ENCODE measurements at places on chromosomes 6 and 20.

DNA sequence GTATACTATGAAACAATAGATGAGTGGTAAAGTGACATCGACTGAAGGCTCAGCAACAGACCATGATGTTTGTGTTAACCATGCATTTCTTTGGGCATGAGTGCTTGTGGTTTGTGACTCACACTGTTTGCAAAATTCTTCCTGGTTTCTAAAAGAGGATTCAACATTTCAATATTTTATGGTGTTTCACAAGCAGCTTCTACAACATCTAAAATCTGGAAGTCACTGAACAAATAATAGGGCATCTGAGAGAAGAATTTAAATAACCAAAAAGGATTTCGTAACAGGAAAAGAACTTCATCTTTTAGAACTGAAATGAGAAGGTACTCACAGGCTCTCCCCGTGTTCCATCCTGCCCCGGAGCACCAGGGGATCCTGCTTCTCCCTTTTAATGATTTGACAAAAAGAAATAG lies 146.2 kb downstream of the COL21A1 start:
- DNase-seq: peak; percentile 4

DNA sequence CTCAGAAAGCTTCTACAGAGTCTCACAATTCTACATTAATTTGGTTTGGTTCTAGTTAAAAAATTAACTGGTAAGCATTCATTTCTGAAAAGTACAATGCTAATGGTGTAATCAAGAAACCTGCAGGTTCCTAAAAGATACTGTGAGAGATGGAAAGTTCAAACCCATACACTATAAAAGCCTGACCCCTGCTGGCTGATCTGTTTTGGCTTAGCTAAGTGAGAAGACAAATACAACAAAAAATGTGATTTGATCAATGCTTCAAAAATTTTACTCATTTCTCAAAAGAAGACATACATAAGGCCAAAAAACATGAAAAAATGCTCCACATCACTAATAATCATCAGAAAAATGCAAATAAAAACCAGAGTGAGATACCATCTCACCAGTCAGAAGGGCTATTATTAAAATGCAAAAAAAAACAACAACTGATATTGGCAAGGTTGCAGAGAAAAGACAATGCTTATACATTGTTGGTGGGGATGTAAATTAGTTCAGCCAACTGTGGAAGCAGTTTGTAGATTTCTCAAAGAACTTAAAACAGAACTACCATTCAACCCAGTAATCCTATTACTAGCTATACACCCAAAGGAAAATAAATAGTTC lies 102.8 kb downstream of the MOXD1 start:
- no peak for DNase-seq

GRCh38 chr20:33645396-33645795 lies 16.7 kb upstream of the C20orf144 start:
- no peak for DNase-seq

DNA sequence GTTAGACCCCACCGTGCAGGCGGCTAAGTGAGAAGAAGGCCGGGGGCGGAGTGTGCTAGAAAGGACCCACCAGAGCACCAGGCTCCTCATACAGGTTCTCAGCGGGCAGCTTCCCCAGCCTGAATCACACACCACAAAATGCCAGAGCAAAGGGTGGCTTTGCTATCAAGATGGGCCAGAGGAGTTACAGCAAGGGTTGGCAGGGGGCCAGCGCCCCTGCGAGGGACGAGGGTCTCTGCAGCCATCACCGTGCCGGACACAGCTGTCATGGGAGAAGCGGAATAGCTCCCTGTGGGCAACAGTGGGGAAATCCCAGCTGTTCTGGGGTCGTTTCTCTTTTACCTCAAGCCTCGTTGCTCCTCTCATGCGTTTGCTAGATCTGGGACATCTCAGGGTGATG lies 206.3 kb downstream of the SMOC2 start:
- DNase-seq: no peak

- no peak for DNase-seq
Measured at GRCh38 chr20:2602046-2602735, 50.2 kb upstream of the NOP56 start.

GRCh38 chr6:152509916-152510315 lies 127.2 kb downstream of the SYNE1 start:
- DNase-seq: no peak

DNA sequence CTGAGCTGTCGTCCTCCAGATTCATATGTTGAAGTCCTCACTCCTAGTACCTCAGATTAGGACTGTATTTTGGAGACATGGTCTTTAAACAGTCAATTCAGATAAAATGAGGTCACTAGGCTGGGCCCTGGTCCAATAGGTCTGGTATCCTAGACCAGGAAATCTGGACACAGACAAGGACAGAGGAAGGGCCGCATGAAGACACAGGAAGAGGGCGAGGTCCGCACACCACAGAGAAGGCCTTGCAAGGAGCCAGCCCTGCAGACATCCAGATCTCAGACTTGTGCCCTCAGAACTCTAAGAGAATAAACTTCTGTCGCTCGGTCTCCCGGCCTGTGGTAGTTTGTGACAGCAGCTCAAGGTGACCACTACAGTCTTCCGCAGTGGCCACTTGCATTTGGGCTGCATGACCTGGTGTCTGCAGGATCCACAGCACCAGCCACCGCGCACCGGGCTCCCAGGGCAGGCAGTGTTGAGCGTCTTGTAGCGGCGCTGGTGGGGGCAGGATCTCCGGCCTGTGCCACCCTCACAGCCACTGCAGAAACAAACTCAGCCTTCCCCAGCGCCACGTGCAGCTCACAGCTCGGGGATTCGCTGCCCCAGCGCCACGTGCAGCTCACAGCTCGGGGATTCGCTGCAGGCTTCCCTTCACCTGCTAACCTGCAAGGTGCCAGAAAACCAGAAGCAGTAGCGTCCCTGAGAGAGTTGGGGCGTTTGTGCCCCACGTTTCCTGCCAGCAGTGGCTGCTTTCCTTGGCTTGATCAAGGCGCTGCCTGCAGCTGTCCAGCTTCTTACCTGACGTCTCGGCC lies 6.0 kb upstream of the RBM38 start:
- no peak for DNase-seq

DNA sequence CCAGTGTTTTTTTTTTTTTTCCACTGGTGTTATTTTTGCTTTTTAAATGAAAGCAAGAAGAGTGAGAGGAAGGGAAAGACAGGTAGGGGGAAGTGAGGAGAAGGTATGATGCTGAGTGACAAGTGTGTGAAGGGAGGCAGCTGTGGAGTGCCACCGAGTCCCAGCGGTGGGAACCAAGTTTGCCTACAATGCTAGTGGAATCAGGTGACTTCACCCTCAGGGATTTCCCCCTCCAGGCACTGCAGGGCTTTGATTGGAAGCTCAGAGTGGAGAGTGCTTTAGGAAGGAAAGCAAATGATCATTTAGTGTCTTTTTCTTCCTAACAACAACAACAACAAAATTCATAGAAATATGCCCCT lies 120.5 kb upstream of the ENPP5 start:
- DNase-seq: no peak

- no peak for DNase-seq
Measured at GRCh38 chr20:6339176-6339575, 216.3 kb upstream of the FERMT1 start.

GRCh38 chr6:41582540-41582939 lies 36.4 kb downstream of the FOXP4 start:
- no peak for DNase-seq

GRCh38 chr6:134169871-134170486 lies 117.6 kb upstream of the SLC2A12 start:
- DNase-seq: no peak

- DNase-seq: no peak
Measured at GRCh38 chr6:116016846-116017545, 43.7 kb downstream of the FRK start.

- no peak for DNase-seq
Measured at GRCh38 chr20:3648951-3649350, 14.2 kb downstream of the GFRA4 start.

DNA sequence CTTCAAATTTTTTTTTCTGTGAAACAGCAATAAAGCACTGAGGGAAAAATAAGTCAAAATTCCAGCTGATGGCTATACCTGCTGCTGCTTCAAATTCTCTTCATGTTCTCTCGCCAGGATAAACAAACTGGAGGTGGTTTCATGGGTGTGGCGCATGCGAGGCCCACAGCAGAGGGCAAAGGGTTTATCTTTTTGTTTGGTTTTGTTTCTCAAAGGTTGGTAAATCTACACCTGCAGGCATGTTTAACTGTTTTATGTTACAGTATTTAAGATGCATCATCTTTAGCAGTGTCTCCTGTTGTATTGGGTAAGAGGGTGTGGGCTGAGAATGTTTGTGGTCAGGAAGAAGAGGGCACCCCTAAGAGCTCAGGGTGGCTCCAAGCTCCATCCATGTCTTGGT lies 342.2 kb downstream of the CDH26 start:
- no peak for DNase-seq

- DNase-seq: no peak
Measured at GRCh38 chr6:3769610-3770009, 18.1 kb upstream of the PXDC1 start.

- DNase-seq: no peak
Measured at GRCh38 chr6:156790711-156791319, 13.6 kb downstream of the ARID1B start.

GRCh38 chr20:4045741-4046140 lies 30.4 kb upstream of the RNF24 start:
- no peak for DNase-seq

GRCh38 chr20:64162239-64162910 lies 1.9 kb upstream of the MYT1 start:
- DNase-seq: no peak

DNA sequence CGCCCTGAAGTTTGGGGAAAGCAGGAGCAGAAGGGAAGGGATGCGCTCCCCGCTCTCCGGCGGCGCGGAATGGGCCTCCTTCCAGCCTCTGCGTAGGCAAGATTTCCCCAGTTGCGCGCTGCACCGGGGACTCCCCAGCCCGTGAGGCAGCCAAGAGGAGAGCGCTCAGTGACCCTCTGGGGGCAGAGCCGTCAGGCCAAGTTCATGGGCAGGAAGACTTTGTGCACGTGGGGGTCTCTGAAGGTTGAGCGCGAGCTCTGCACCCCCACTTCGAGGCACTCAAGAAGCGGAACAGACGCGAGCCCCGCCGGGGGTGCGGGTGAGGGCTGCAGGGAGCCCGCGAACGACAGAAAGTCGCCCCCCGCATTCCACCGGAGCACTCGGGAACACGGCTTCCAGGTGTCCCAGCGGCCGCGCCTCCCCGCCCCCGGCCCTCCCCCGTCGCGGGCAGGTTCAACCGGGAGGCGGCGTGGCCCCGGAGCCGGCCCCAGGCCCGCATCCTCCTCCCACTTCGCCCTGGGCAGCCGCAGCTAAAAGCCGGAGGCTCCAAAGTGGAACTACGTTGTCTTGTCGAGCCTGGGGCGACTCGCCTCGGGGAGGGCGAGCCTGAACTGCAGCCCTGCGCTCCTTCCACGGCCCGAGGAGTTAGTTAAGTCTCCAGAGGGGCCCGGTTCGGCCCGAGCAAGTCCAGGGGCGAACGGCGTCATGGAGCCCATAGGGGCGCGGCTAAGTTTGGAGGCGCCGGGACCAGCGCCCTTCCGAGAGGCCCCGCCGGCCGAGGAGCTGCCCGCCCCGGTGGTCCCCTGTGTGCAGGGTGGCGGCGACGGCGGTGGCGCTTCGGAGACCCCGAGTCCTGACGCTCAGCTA lies at the start of gene PPP1R3G:
TSS of gene PPP1R3G (plus strand) at position 561 of the 867 bp plus-strand sequence. CDS start at position 706, 145 bp downstream.
- DNase-seq: peak; percentile 51

GRCh38 chr6:168583126-168583525 lies 142.1 kb downstream of the SMOC2 start:
- DNase-seq: no peak

DNA sequence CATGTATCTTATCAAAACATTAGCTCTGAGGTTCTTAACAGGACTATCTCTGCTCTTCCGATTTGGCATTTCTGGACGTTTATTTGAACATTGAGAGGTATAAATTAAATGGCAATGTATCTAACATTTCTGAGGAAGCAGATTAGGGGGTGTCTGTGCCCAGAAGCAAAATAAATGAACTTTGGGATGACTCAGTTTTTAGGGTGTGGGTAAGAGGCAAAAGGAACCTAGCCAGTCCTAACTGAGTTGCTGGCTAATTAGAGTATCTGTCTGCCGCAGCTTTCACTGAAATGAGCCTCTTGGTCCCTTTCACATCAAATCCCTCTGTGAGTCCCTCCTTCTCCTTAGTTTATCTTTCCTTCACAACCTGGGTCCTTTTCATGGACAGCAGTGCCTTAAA lies 1.1 kb downstream of the RNF144B start:
- no peak for DNase-seq

DNA sequence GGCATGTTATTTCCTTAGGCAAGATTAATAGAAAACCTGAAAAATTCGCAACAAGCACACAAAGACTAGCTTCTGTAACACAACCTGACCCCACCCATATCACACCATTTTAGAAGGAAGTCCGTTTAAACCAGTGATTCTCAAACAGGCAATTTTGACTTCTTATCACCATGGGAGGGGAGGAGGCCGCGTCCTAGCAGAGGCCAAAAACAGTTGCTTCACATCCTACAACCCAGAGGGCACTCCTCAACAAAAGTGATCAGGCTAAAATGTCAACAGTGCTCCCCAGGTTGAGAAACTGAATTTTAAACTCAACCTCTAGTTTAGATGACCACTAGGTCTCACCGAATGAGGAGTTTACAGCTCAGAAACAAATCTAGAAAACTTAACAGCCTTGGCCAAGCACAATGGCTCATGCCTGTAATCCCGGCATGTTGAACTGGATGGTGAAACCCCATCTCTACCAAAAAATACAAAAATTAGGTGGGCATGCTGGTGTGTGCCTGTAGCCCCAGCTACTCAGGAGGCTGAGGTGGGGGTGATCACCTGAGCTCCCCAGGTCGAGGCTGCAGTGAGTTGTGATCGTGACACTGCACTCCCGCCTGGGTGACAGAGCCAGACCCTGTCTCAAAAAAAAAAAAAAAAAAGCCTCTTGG lies 3.4 kb downstream of the SNX5 start:
- DNase-seq: no peak

- no peak for DNase-seq
Measured at GRCh38 chr6:170250981-170251775, 39.7 kb downstream of the DLL1 start.

- DNase-seq: no peak
Measured at GRCh38 chr20:54158226-54158625, 15.6 kb downstream of the CYP24A1 start.

DNA sequence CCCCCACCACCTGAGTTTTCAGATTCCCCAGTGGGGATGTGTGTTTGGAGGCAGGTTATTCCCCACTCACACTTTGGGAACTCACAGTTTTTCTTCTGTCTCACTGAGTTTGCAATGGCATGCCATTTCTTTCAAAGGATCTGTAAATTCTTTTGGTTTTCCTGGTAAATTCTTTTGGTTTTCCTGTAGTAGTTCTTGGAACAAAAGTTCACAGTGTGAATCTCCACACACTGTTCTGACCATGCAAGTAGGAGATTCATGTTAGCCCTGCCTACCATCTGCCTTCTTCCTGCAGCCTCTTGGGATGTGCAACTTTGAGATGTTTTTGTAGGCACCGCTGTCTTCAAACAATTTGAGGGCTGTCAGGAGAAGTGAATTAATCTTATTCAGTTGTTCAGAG lies 165.6 kb upstream of the OGFRL1 start:
- no peak for DNase-seq

- no peak for DNase-seq
Measured at GRCh38 chr6:158284007-158284875, 28.0 kb upstream of the TULP4 start.

DNA sequence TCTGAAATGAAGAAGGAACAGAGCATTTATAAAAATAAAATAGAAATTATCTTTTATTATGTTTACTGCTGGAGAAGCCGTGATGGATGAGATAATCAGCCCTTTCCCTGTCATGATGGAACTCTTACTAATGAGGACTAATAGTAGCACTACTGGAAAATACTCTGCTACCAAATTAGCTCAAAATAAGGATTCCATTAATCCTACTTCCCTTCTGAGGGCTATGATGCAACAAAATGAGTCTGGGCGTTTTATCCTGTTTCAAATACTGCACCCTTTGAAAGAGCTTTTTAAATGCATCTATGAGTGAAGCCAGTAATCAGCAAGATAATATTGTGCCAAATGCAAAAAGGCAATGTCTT lies 59.3 kb upstream of the CARMIL1 start:
- DNase-seq: no peak
